Activated CD4-positive, alpha-beta T cell treated with anti-CD3 and anti-CD28 coated beads, Interleukin-2, amount 50 U/mL, for 24 hours (primary cell): ENCODE measurements at places on chromosomes 13 and 19.

- no peak for DNase-seq
These were observed 4.7 kb downstream of the ZNF536 start for GRCh38 chr19:30376826-30377425.

- DNase-seq = no peak
These were observed 194.0 kb downstream of the SHISA2 start for GRCh38 chr13:25857830-25858229.

DNA sequence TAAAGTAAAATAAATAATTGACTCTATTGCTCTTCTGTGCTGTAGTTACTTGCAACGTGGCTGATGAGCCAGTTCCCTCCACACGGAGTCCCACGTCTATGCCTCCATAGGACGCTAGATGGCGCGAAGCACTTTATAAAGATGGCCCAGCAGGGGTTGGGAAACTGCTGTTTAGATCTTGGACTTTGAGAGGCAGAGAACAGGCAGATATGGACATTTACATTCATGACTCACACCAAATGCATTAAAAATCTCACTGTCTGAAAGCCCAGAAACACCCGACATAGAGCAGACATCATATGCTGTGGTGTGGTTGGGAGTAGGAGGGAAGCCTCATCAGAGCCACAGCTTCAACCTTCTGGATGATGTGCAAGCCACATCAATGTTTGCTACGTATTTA lies 643.1 kb upstream of the ARGLU1 start:
- DNase-seq = peak; percentile 36

DNA sequence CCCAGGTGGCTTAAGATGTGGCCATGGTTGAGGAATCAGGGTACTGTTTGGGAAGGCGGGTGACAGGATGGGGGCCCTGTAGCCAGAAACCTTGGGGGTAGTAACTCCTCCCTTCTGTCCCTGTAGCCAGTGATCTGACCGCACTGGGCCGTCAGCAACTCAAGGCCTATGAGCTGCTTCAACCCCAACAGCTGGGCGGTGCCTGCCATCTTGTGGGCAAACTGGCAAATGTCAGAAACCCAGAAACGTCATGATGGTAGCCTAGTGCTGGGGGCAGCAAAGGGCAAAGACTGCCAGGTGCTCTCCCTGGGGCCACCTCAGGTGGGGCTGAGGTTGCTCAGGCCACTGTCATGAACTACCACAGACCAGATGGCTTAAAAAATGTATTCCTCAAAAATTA lies 3.5 kb downstream of the COPE start:
- DNase-seq = no peak

- DNase-seq = no peak
These were observed 574 bp upstream of the XPO4 start for GRCh38 chr13:20903164-20903475.

- DNase-seq = no peak
These were observed 271.0 kb upstream of the PRR20A start for GRCh38 chr13:56869671-56870070.

- no peak for DNase-seq
These were observed 4.5 kb upstream of the B3GNT8 start for GRCh38 chr19:41431426-41432386.

DNA sequence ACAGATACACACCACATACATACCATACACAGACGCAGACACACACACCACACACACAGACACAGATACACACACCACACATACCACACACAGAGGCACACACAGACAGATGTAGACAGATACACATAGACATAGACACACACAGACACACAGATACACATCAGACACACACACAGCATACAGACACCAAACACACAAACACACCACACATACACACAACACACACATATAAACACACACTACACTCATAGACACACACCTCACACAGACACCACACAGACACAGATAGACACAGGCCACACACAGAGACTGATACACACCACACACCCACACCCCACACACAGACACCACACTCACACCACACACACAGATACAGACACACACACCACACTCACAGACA lies 24.9 kb upstream of the SLC7A10 start:
- DNase-seq = no peak
